ENCODE measurements at places on chromosomes 2 and 18.

GRCh38 chr2:2183176-2183575, 147.9 kb downstream of the MYT1L start:
- DNase-seq, result no peak

DNA sequence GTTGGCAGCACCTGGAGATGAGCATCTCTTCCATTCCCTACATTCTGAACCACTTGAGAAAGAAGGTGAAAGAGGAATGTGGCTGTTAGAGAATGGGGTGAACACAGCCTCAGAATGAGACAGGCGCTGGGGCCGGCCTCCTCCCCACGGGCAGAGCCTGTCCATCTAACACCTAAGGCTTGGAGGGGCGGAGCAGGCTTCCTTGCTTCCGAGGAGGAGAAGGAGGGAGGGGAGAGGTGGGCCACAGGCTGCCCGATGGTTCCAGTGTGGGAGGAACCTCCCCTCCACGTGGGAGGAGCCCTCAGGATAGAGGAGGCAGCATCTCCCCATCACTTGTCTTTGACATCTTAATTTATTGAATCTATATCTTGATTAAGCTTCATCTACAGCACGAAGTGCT, 68.6 kb downstream of the CIB4 start:
- no peak for DNase-seq

GRCh38 chr2:211986313-211986712, 552.3 kb downstream of the ERBB4 start:
- DNase-seq, result no peak

DNA sequence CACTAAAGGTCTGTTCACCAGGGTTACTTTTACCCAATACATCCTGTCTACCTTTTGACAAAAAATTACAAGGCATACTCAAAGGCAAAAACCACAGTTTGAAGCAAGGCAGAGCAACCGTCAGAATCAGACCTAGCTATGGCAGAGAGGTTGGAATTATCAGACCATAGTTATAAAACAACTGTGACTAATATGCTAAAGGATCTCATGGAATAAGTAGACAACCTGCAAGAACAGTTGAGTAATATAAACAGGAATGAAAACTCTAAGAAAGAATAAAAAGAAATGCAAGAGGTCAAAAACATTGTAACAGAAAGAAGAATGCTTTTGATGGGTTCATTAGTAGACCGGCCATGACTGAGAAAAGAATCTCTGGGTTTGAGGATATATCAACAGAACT, 318.8 kb upstream of the KCNH7 start:
- DNase-seq, result no peak

DNA sequence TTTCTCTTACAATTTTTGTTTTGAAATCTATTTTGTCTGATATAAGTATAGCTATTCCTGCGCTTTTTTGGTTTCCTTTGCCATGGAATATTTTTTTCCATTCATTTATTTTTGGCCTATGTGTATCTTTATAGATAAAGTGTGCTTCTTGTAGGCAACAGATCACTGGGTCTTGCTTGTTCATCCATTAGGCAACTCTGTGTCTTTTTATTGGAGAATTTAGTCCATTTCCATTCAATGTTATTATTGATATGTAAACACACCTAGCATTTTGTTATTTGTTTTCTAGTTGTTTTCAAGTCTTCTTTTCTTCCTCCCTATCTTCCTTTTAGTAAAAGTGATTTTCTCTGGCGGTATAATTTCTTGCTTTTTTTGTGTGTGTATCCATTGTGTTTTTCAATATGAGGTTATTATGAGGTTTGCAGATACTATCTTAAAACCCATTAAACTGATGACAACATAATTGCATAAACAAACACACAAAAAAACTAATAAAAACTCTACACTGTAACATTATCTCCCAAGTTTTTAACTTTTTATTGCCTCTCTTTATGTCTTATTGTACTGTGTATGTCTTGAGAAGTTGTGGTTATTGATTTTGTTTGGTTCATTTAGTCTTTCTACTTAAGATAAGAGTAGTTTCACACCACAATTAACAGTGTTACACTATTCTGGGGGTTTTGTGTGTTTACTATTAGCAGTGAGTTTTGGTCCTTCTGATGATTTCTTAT, 71.6 kb downstream of the ANKRD62 start:
- no peak for DNase-seq

Measured in stimulated activated CD8-positive, alpha-beta memory T cell treated with anti-CD3 and anti-CD28 coated beads, Interleukin-15, amount 100 ng/mL, for 48 hours (primary cell).